ENCODE measurements at places on chromosomes 2 and 18.

DNA sequence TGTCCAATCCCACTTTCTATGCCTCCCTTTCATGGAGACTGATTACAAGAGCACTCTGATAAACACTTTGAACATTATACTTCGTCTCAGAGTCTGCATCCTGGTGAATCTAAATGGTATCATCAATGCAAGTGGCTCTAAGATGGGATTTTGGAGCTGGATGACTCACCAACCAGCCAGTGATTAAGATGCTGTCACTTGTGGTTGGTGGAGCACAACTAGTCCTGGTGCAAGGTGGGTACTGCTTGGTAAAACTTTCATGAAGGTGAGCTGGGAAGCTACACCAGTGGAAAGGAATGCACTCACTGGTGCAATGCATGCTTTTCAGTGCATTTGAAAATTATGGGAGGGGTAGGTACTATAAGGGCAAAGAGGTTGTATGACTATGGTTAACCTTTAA, 137.7 kb upstream of the TRIB2 start:
- no peak for DNase-seq

GRCh38 chr2:83471655-83472054, 987.4 kb downstream of the SUCLG1 start:
- no peak for DNase-seq

DNA sequence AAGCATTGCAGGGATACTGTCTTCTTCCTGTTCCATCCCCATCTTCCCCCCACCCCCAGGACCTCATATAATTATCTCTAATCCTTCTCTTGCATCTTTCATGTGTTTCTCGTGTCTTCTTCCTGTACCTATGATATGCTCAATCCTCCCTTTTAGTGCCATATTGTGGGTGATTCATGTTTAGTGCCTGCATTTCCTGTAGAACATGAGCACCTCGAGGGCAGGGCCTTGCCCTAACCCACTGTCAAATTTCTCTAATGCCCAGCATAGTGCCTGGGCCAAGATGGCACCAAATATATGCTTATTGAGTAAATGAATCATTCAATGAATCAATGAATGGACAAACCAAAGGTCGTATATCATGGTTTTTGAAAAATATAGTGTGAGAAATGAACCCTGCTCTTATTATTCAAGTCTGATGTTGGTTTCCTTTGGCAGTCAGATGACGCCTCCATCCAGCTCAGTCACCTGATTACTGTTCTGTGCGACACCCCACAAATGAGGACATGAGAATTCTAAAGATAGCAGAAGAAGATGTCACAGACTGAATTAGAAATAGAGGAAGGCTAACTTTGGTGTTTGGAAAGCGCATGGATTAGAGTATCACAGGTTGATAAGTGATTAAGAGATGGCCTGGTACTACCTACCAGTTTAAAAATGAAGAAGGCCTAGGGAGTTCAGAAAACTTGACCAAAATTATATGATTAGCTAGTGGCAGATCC, 278.4 kb downstream of the PRKCE start:
- DNase-seq = no peak

DNA sequence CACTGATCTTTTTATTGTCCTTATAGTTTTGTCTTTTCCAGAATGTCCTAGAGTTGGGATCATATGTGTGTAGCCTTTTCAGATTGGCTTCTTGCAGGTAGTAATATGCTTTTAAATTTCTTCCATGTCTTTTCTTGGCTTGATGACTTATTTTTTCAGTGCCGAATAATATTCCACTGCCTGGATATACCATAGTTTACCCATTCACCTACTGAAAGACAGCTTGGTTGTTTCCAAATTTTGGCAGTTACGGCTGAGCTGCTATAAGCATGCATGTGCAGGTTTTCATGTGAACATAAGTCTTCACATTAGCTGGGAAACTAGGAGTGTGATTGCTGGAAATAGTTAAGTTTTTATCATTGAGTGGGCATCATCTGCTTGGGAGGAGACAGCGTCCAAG, 73.7 kb downstream of the RNF144A start:
- no peak for DNase-seq

DNA sequence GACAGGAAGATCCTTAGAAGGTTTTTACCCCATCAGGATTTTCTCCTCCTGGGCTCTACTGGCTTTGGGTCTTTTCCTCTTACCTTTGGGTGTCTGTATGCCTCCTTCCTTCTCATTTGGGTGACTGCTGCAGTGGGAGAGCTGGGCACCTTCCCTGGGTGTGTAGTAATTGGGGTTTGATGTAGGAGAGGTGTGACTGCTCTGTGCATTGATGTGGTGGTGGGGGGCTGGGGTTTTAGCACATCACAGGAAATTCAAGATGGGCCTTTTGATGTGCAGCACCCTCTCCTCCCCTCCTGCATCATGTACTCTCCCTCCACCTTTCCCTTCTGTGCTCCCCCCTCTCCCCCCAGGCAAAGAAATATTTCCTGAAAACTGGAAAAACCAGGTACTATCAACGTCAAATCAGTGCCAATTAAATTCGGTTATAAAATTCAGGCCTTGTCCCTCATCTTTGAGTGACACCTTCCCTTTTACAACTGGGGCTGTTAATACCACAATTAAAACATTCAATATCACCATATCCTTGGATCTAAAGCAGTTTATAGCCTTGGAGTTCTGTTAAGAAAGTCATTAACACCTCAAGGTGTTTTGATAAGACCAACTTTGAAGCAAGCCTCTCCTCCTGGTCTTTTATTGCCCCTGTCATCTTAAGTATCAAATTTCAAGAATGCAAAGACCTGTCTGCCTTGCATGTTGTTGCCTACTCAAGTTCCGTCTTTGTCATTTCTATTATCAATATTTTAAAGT, 23.3 kb downstream of the EDAR start:
- DNase-seq = no peak

- DNase-seq = no peak
These were observed 22.7 kb upstream of the CELF4 start for GRCh38 chr18:37588289-37588688.

GRCh38 chr2:10128420-10128819, 5.9 kb downstream of the RRM2 start:
- DNase-seq = no peak

DNA sequence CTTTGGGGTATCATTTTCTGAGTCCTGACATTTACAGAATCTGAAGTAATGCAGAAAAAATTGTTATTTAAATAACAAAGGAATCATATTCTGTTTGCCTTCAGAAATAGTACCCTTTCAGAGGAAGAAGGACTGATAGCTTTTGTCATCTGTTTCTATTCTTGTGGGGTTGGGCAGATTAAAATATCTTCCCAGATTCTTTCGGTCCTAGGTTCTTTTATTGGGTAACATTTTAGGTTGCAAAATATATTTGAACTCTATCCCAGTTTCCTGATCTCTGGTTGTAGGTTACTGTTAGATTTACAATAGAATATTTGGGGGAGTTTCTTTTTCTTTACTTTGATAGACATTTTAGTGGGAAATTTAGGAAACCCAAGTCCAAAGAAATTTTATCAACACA, 550.5 kb downstream of the SPAG16 start:
- DNase-seq = no peak

- DNase-seq = no peak
These were observed 498.2 kb upstream of the TNP1 start for GRCh38 chr2:217357886-217358620.

- DNase-seq = no peak
These were observed 264.8 kb downstream of the ANAPC1 start for GRCh38 chr2:111618978-111619902.

DNA sequence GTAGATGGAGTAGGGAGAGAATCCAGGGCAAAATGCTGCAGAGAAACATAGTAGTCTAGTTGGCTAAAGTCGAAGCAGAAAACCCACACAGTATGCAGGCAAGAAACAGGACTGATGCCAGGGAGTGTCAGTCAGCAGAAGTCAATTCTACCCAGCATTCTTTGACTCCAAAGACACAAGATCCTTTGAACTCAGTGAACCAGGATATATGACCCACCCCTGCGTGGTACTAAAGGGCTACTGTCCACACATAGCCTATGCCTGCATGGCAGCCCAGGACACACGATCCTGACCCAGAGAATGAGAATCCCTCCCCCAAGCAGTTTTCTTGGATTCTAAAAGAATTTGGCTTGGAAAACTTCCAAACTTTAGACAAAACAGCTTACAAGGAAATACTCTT, 42.5 kb downstream of the ALK start:
- DNase-seq = no peak

GRCh38 chr2:40448476-40449079, 3.3 kb downstream of the SLC8A1 start:
- DNase-seq = no peak

DNA sequence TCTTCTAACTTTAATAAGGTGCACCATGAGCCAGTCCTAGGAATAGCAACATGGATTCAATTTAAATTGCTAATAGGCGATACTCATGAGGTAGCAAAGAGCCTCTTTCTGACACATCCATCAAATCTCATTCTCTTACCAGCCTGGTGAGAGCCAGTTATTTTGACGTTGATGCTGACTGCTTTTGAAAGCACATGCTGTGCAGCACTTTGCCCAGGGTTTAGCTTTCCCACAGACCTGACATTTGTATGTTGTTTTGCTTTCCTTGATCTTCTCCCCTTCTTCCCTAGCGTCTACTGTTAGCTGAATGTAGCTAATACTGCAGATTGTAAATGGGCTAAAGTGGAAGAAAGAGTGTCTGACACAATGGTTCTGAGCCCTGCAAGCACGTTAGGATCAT, 101.1 kb upstream of the CCDC85A start:
- DNase-seq = no peak

- no peak for DNase-seq
These were observed 9.8 kb upstream of the SAP130 start for GRCh38 chr2:128037649-128038048.

DNA sequence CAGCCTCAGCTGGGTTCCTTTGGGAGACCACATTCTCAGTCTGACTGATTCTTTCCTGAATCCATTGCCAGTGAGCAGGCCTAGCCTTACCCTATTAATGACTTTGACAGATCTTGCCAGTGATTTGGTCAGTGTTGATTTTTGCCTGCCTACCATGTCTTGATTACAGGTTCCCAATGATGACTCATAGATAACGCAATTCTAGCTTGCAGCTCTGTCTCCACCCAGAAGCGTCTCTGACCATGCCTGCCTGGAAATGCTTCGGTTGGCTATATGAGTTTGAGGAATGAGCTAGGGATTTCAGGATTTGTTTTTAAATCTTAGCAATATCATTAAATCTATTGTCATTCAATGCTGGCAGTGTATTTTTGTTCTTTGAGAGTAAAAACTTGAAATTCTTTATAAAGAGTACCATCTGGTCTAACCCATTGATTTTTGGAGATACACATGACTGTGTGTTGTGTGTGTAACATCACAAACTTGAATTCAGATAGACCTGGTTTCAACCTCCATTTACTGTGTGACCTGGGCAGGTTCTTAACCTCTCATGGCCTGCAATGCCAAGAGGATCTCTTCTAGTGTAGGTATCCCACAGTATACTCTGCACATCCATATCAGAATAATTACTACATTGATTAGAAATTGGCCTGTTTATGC, 57.0 kb downstream of the CCDC150 start:
- DNase-seq = no peak

GRCh38 chr2:47193607-47194006, 38.5 kb upstream of the STPG4 start:
- no peak for DNase-seq

GRCh38 chr2:96389736-96390135, 54.2 kb downstream of the NCAPH start:
- DNase-seq = no peak

- DNase-seq = no peak
These were observed 33.3 kb upstream of the E2F6 start for GRCh38 chr2:11499081-11499743.

DNA sequence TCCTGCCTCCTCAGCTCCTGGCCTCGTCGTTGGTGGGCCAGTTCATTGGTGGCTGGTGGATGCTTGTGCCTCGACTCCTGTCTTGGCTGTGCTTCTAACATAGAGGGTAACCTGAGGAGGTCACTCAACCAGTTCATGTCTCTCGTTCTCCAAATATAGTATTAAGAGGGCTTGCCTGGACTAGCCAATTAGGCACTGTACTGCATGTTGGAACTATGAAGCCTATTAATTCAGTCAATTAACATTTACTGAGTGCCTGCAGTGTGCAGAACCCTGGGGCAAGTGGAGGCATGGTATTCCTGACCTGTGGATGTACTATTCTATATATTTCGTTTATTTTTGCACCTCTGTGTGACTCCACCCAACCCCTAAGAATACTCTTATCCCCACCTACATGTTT, 89.9 kb upstream of the PELI1 start:
- no peak for DNase-seq

DNA sequence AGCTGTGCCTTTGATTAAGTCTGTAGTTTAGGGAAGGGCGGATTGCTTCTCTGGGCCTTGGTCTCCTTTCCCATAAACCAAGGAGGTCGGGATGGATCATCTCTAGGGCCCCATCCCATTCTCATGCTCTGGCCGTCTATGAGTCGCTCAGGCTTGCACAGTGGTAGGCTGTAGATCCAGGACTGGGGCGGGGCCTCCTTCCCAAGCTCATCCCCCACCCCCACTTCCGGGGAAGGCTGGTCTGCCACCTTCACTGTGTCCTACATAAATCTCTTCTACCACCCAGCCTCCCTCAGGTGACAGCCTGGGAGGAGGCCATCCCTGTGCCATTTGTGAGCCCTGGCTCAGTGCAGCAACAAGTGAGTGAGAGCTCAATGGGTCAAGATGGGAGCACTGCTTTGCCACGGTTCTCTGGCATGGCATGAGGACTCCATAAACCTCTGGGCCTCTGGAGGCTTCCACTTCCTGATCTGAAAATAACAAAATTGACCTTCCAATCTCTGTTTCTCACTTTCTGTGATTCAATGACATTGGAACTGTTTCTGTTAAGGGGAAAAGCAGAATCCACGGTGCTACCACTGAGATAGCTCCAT, 68.5 kb downstream of the SUMO1 start:
- DNase-seq = no peak

DNA sequence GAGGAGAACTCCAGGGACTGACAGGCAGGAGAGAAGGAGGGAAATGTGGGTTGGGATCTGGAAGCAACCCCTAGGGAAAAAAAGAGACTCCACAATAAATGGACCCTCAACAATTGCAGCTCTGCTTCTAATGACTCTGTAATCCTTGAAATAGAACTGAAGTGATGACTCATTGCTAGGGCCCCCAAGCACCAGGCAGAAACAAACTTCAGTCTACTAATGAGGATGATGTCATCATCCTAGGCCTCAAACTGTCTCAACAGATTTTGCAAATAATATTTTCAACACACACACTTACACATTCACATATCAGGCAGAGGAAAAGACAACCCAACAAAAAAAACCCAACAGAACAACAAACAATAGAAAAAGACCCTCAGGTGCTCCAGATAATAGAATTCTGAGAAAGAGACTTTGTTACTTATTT, 143.3 kb downstream of the HDAC4 start:
- no peak for DNase-seq

DNA sequence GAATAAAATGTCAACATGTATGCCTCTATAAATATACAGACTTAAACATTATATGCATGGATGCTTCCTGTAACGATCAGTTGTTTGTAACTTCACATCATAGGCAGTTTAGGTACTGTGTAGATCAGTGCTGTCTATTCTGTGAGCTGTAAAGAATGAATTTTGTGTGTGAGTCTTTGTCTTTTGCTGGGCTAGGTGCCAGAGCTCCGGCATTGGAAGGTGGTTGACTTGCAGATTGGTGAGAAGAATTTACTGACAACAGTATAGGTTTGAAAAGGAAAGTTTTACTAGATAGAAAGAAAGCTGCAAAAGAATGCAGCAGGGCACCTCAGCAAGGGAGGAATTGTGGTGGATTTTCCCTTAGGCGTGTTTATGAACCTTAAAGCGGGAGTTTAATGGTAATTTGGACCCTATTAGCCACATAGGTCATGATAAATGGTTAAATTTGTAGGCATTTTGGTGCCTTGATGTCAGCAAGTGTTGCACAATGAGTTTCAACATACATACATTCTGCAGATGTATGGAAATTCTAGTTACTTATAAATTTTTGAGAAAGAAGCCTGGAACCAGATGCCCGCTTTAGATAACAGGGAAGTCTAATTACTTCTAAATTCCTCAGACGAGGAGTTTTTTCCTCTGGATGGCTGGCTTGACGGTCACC, 6.7 kb upstream of the QPCT start:
- DNase-seq = no peak
